Fibroblast of lung (primary cell): ENCODE measurements at places on chromosomes 1 and 21.

DNA sequence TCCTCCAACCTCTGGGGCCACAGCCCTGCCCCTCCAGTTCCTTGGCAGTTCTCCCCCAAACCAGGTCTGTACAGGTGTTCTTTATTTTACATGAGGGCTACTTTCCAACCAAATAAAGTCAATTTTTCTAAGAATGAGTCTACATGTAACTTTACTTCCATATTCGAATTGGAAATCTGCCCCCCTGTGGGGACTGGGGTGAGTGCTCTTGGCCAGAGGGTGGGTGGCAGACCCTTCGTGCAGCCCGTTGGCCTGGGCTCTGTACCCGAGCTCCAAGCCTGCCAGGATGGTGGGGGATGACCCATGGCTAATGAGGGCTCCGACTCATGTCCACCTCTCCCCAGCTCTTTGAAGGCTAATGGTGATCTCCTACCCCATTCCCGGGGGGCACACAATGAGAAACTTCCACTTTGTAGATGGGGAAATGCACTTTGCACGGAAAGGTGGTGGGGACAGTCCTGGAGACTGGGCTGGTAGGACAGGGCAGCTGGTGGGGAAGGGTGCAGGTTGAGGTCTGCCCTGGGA, 589 bp upstream of the CATSPER4 start:
- no peaks in the 10 kb centered on the region for H3K4me1 ChIP-seq
- no peak overlapping the region for H3K4me3 ChIP-seq
- peaks cover 12% of the 10 kb centered on the region for H3K27me3 ChIP-seq
- H3K36me3 ChIP-seq = no peaks in the 10 kb centered on the region
- DNase-seq = no peak

DNA sequence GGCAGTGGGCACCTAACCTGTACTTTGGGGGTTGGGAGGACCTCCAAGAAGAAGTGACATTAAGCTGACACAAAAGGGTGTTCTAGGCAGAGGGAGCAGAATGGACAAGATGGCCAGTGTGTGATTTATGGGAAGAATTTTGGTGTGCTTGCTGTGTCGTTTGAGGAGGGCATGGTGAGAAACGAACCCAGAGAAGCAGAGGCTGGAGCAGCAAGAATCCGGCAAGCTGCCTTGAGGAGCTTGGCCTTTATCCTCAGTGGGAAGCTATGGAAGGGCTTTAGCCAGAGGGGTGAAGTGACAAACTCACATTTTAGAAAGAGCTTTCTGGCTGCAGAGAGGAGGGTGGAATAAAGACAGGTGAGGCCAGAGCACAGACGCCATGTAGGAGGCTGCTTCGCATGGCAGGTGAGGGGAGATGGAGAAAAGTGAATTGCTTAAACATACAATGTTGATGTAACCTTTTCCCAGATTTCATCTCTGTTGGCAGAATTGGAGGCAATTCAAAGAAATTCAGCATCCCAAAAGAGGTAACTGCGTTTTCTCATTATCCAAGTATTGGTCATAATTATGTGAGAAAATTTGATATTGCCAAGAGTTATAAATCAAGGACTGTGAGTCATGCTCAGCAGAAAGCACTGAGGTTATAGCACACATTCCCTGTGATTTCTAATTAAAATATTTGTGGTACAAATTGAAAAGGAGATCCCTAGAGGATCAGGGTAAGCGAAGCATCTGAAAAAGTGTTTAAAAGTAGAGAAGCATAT, 26.5 kb downstream of the TRIM45 start:
- H3K4me3 ChIP-seq = no peak overlapping the region
- peak overlapping the region; percentile 53 for H3K27ac ChIP-seq
- peaks cover 3% of the 10 kb centered on the region for H3K36me3 ChIP-seq
- H3K27me3 ChIP-seq = no peaks in the 10 kb centered on the region

DNA sequence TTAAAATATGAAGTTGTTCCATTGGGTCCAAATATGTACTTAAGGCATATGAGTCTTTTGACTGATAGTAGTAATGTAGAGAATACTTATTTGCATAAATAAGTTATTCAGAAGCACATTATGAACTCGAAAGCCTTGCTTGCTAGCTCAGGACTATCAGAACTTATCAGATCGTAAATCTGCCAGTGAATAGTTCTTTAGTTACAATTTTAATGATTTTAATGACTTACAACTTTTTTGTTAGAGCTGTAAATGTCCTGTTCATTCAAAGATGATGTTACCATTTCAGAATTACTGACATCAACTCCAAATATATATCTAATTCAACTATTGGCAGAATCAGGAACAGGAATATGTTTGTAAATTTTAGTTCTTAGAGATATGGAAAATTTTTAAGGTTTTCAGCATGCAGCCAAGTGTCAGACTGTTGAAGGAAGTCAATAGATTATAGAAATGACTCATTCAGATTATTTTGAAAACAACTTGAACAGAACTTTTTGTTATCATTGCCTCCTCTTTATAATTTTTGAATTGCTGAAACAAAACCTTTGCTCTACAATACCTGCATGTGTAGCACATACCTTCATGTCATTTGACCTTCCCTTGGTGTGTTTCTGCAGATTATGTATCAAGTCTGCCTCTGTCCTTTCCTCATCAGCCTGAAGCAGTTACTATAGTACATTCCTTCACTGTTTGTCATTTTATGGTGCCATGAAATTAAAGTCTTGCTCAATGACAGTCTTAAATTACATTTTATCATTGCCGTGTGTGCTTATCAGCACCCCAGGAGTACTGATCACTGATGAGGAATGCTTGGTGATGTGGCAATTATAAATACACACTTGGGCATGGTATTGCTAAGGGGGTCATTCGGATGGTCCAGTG, 44.9 kb downstream of the LRRC8D start:
- no peak overlapping the region for H3K4me3 ChIP-seq
- no peaks in the 10 kb centered on the region for H3K27me3 ChIP-seq
- peak overlapping the region; percentile 2 for H3K27ac ChIP-seq

- H3K27ac ChIP-seq = no peak overlapping the region
- no peaks in the 10 kb centered on the region for H3K36me3 ChIP-seq
- H3K4me1 ChIP-seq = peaks cover 2% of the 10 kb centered on the region
- no peak overlapping the region for H3K4me3 ChIP-seq
- DNase-seq = no peak
These were observed 7.1 kb downstream of the DENND1B start for GRCh38 chr1:197768014-197768805.

GRCh38 chr1:223832637-223832943, 13.2 kb downstream of the TP53BP2 start:
- peak overlapping the region; percentile 84 for H3K27ac ChIP-seq
- no peak for DNase-seq
- H3K4me3 ChIP-seq = peak overlapping the region; percentile 4
- H3K27me3 ChIP-seq = no peaks in the 10 kb centered on the region

DNA sequence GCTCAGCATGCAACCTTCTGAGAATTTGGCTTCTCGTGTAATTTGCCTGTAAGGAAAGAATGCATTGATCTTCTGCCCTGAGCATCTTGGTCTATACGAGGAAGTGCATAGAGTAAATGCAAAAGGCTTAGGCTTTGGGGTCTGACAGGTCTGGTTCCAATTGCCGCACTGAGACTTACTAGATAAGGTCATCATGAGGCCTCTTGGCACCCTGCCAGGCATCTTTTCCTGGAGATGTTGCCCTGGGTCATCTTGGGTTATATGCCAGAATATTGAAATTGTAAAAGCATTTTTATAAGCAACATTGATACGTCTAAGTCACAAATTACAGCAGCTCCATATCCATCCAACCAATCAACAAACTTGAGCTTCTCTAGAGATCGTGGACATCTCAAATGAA, 108.8 kb upstream of the WARS2 start:
- no peaks in the 10 kb centered on the region for H3K4me1 ChIP-seq
- H3K36me3 ChIP-seq = no peaks in the 10 kb centered on the region
- H3K4me3 ChIP-seq = no peak overlapping the region
- no peak for DNase-seq
- no peaks in the 10 kb centered on the region for H3K27me3 ChIP-seq
- H3K27ac ChIP-seq = no peak overlapping the region

- H3K27ac ChIP-seq = peak overlapping the region; percentile 78
- H3K36me3 ChIP-seq = no peaks in the 10 kb centered on the region
- DNase-seq = peak; percentile 43
- H3K27me3 ChIP-seq = no peaks in the 10 kb centered on the region
These were observed 108.2 kb downstream of the LTN1 start for GRCh38 chr21:28884481-28884880.

- no peak overlapping the region for H3K27ac ChIP-seq
- H3K36me3 ChIP-seq = no peaks in the 10 kb centered on the region
- H3K27me3 ChIP-seq = no peaks in the 10 kb centered on the region
- H3K4me3 ChIP-seq = no peak overlapping the region
- no peak for DNase-seq
- no peaks in the 10 kb centered on the region for H3K4me1 ChIP-seq
These were observed 16.7 kb downstream of the CELA2B start for GRCh38 chr1:15492596-15492995.

DNA sequence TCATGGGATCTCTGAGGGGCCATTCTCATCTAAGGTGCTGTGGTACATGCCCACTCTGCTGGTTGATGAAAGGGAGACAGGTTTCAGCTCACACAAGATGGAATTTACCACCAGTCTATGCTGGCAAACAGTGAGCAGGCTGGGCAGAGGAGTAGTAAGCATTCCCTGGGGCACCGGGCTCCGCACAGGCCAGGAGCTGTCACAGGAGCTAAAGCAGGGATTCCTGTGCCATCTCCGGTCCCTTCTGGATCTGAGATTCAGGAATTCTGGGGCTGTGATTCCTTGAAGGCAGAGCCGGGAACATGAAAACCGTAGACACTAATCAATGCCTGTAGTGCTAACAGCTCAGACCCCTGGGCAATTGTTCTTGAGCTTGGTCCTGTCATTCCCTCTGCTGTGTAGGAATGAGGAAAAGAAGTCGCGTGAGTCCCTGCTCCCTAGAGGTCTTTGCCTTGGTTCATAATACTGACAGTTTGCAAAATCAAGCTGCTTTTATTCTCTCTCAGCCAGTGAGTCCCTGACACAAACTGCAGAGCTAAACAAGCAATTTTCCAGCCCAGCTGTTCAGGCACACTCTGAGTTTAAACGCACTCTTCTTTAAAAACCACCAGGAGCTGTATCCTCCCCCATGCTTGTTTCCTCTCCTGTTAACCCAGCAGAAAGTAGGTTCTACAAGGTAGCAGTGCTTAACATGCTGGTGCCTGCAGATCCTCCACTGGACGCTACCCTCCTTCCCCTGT, 52.5 kb downstream of the MDM4 start:
- no peaks in the 10 kb centered on the region for H3K27me3 ChIP-seq
- DNase-seq = no peak
- H3K4me1 ChIP-seq = no peaks in the 10 kb centered on the region

DNA sequence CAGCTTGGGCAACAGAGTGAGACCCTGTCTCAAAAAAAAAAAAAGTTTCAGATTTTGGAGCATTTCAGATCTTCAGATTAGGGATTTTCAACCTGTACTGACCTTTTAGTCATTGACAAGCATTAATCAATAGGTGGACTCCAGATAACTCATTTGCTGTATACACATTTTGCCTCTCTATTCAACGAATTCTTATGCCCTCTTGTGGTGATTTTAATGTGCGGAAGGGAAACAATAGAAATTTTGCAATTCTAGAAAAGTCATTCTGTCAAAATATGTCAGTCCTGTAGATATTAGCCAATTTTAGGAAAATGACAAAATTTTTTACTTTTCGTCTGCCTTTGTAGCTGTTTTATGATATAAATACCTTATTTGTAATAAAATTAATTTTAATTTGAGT, 11.6 kb upstream of the OR2G2 start:
- no peaks in the 10 kb centered on the region for H3K27me3 ChIP-seq
- DNase-seq = no peak
- no peaks in the 10 kb centered on the region for H3K4me1 ChIP-seq
- H3K4me3 ChIP-seq = no peak overlapping the region

- H3K36me3 ChIP-seq = no peaks in the 10 kb centered on the region
- H3K27me3 ChIP-seq = no peaks in the 10 kb centered on the region
- H3K4me3 ChIP-seq = no peak overlapping the region
- H3K27ac ChIP-seq = no peak overlapping the region
- peak; percentile 28 for DNase-seq
- no peaks in the 10 kb centered on the region for H3K4me1 ChIP-seq
These were observed 229.3 kb upstream of the PTBP2 start for GRCh38 chr1:96492236-96492635.

- H3K4me3 ChIP-seq = no peak overlapping the region
- no peak for DNase-seq
- peaks cover 11% of the 10 kb centered on the region for H3K4me1 ChIP-seq
- no peak overlapping the region for H3K27ac ChIP-seq
- H3K36me3 ChIP-seq = peaks cover 29% of the 10 kb centered on the region
These were observed 15.7 kb downstream of the HYI start for GRCh38 chr1:43438006-43438405.

- no peaks in the 10 kb centered on the region for H3K27me3 ChIP-seq
- H3K36me3 ChIP-seq = no peaks in the 10 kb centered on the region
- H3K27ac ChIP-seq = no peak overlapping the region
- H3K4me1 ChIP-seq = peaks cover 52% of the 10 kb centered on the region
- no peak for DNase-seq
- no peak overlapping the region for H3K4me3 ChIP-seq
These were observed 152.6 kb downstream of the RERE start for GRCh38 chr1:8664887-8665286.

DNA sequence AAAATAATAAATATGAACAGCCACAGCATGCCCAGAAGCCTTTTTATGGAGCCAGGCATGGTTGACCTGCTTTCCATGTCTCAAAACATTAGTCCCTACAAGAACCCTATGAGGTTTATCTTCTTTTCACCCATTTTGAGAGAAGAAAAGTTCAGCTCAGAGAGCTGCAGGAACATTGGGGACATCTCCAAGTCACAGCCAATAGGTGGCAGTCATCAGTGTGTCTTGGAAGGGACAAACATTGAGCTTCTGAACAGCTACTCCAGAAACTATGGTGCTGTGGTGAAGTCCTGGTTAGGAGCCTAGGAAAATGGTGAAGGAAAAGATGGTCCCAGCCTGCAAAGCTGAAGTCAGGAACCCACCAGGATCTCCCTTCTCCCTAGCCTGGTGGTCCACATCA, 73.6 kb downstream of the JMJD4 start:
- H3K4me3 ChIP-seq = no peak overlapping the region
- no peaks in the 10 kb centered on the region for H3K4me1 ChIP-seq
- H3K27me3 ChIP-seq = no peaks in the 10 kb centered on the region

DNA sequence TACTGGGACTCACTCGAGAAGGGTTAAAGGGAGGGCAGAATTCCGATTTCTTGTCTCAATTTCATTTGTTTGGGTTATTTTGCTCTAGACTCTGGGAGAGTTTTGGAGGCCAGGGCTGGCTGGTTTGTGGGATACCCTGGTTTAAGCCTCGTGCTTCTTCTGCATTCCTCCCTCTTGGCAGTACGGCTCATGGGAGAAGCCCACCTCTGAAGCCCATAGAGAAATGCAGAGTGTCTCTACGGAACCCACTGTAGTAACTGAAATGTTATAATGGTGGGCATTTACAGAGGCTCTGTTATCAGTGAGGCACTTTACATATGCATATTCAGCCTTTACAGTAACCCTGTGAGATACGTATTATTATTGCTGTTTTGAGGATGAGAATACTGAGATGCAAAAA, 43.9 kb downstream of the ROR1 start:
- H3K27me3 ChIP-seq = no peaks in the 10 kb centered on the region
- no peak for DNase-seq
- H3K4me1 ChIP-seq = peaks cover 6% of the 10 kb centered on the region
- H3K36me3 ChIP-seq = no peaks in the 10 kb centered on the region
- H3K4me3 ChIP-seq = no peak overlapping the region
- no peak overlapping the region for H3K27ac ChIP-seq
